Fibroblast of skin of right biceps (primary cell): ENCODE measurements at places on chromosomes 2 and 18.

- no peak for DNase-seq
These were observed 97.1 kb downstream of the AQP4 start for GRCh38 chr18:26768385-26768784.

DNA sequence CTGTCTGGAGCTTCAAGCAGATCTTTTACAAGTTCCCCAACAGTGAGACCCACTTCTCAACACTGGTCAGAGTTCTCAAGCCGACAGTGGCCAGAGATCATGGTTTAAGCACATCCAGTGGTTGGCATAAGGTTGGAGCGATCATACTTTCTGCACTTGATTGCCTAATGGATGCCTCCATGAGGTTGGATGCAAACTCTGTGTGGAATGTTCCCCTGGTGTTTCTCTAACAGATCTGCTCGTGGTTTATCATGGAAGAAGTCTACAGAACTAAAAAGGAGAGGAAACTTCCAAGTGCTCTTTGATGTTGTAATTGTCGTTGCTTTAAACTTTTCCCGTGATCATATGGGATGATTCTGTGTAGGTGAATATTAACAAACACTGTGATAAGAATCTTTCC lies 60.7 kb downstream of the SH3RF3 start:
- no peak for DNase-seq

GRCh38 chr18:13446024-13446423 lies 227.5 kb downstream of the LDLRAD4 start:
- no peak for DNase-seq

GRCh38 chr2:45647986-45648520 lies 3.4 kb upstream of the PRKCE start:
- DNase-seq: no peak

DNA sequence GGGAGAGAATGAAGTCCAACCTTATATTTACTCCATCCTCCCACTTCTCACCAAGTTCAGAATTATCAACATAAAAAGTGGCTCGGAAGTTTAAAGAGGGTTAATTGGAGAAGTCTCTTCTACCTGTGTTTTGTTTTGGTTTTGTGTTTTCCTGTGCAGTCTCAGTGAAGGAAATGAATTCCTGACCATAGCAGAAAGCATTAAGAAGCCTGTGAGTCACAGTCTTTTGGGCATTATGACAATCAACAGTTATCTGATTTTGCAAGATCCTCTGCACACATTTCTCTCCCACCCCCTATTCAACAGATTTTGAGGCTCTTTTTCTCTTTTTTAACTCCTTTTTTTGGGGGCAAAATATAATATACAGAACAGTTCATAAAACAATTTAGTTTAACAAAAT lies 8.6 kb upstream of the RPL37A start:
- DNase-seq: peak; percentile 83

- DNase-seq: no peak
These were observed 120.7 kb downstream of the ATAD2B start for GRCh38 chr2:23806201-23806600.

GRCh38 chr2:211067029-211067428 lies 510.6 kb downstream of the CPS1 start:
- no peak for DNase-seq

DNA sequence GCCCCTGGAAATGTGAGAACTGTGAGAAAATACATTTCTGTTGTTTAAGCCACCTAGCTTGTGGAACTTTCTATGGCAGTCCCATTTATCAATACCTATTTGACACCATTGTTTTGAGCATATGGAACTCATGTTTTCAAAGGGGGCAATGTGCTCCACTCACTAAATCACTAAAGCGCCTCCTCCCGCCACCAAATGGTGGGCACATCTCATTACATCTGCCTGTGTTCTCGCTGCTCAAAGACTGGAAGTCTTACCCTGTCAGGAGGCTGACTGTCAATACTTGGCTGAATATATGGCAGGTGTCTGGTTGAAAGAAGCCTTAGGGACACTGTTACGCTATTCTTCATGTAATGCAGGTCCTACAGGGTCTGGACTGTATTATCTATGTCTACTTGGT lies 767.7 kb downstream of the TSN start:
- no peak for DNase-seq

DNA sequence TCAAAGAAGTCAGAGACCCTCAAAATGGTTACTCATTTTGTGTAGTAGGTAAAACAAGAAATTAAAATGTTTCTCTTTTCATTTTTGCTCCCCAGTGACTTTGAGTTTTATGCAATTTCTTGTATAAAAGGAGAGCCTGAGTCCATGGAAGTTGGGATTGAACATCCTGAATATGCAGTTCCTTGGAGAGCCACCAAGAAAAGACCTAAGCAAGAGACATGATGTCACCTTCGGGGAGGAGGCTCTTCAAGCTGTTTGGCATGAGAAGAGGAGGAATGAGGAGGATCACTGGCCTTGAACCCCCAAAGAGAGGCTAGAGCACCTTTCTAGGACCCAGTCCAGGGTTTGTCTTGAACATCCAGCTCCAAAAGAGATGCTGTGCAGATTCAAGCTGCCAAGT lies 83.5 kb upstream of the STPG4 start:
- DNase-seq: peak; percentile 31

DNA sequence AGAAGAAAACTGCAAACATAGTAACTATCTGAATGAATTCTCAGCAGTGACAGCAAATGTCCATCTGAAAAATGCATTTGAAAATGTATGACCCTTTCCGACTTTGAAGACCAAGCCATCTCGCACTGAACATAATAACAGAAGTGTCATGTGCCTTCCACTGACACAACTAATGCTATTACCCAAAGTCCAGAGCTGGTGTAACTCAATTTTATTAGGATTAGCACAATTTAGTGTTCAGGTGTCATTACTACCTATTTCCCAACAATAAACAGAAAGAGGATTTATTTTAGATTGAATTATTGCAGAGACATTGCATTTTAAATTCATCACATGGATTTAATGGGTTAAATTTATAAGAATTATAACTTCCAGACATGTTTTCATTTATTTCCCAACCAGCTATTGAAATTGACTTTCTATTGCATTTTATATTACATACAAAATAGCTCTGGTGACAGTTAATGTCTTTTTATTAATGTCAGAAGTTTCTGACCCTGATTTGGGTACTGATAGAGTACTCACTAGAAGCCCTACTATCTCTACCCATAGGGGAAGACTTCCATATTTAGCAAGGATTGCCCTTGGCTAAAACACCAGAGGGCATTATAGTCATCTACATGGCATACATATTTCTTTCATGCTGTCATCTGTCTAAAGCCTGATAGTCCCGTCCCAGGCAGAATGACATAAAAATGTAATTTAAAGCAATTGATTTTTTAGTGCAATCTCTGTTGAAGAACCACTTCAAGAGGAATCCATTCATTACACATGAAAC lies 7.0 kb upstream of the STK39 start:
- DNase-seq: peak; percentile 53

DNA sequence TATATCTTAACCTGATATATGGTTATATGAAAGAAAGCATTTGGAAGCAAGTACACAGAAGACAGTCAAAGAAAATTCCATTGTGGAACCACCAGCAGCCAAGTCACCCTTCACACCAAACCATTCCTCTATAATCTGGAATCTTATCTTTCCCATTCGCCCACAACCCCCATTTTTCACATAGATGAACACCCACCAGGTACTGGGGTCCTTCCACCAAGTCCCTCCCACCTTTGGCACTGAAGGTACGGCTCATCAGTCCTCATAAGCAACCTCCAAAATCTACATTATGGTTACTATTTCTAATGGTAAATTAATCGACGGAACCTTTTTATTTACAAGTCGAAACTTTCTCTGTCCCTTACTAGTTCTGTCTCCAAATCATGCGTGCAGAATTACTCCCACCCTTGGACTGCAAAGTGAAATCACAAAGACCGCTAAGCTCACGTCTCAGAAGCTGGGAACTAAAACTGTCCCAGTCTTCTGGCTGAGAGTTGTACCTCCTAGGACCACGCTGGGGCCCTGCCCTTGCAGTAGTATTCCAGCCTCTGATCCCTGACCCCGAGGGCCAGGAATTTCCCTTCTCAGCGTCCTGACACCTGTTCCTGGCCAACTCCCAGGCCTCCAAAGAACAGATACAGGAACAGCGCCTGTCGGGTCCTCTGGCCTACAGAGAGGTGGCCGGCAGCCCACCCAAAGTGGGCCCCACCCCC lies 702 bp downstream of the OLA1 start:
- no peak for DNase-seq
